ENCODE measurements at places on chromosomes 7 and 10.
A peak's percentile ranks its signal among the peaks of the same experiment; 100 is the strongest.

GRCh38 chr10:12501841-12502525 lies 152.6 kb downstream of the CAMK1D start:
- no peak for DNase-seq

- no peak for DNase-seq
Observed at GRCh38 chr7:132933072-132933458, 148.8 kb downstream of the CHCHD3 start.

- DNase-seq: no peak
Observed at GRCh38 chr10:1548596-1548995, 188.7 kb downstream of the ADARB2 start.

DNA sequence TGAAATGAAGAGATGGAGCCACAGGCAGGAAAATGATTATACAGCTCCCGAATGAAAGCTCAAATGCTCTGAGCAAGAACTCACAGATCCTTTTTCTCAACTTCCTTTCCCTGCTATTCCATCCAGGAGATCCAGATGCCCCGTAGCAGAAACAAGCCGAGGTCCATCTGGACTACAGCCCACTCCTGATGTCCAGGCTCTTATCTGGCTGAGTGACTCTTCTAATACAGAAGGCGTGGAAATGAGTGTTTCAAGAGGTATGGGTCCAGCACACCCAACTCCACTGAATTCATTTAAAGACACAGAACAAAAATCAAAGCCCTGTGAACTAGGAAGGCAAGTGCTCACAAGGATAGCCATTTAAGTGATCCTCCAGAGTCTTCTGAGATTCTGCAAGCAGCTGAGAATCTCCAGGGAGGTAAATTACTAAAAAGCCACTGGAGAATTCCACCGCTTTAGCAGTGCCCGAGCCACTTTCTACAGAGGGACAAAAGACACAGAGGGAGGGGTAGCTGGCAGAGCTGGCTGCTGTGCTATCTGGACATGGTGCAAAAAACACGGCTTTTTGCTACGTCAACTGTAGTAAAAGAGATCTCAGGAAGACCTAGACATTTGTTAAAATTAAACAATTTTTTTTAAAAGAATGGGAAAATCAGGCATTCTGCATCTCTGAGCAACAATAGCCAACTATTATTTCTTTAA lies 24.5 kb downstream of the FAM171A1 start:
- DNase-seq: no peak

DNA sequence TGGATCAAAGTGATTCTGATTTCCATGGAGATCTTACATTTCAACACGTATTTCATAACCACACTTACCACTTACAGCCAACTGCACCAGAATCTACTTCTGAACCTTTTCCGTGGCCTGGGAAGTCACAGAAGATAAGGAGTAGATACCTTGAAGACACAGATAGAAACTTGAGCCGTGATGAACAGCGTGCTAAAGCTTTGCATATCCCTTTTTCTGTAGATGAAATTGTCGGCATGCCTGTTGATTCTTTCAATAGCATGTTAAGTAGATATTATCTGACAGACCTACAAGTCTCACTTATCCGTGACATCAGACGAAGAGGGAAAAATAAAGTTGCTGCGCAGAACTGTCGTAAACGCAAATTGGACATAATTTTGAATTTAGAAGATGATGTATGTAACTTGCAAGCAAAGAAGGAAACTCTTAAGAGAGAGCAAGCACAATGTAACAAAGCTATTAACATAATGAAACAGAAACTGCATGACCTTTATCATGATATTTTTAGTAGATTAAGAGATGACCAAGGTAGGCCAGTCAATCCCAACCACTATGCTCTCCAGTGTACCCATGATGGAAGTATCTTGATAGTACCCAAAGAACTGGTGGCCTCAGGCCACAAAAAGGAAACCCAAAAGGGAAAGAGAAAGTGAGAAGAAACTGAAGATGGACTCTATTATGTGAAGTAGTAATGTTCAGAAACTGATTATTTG lies 15.3 kb downstream of the HNRNPA2B1 start:
- DNase-seq: no peak

- DNase-seq: no peak
Observed at GRCh38 chr10:133059093-133059470, 28.6 kb upstream of the ADGRA1 start.

DNA sequence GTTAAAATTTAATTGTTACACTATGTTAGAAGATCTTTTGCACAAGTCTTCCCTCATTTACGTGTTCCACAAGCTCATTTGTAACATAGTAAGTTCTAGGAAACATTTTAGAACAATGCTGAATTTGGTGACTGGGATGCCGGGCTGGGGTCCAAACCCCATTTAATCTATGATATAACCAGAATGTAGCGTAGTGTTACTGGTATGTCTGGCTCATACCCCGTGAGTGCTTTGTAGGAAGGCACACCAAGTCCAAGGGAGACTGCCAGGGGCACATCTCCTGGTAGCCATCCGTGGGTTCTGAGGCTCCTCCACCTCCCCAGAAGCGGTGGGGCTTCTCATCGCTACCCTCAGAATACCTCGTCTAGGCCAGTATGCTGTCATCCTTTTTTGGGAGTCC lies 21.3 kb upstream of the TMEM236 start:
- no peak for DNase-seq

GRCh38 chr7:40587419-40587818 lies 452.6 kb downstream of the SUGCT start:
- DNase-seq: no peak

DNA sequence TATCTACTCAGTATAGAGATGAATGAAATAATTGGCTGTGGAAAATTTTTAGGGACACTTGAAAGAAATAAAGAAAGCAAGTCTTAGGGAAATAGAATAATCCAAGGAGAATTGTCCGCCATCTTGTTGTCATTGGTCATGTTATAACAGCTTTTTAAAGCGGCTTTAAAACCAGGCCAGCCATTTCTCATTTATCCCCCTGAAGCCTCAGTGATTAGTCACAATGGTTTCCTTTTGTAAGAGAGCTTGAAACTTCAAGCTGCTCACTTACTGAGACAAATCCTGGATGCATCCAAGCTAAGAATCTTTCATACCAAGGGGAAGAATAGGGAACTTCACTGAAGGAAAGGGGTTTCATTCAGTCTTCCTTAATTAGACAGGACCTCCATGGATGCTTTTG lies 67.9 kb downstream of the SGCE start:
- DNase-seq: no peak

DNA sequence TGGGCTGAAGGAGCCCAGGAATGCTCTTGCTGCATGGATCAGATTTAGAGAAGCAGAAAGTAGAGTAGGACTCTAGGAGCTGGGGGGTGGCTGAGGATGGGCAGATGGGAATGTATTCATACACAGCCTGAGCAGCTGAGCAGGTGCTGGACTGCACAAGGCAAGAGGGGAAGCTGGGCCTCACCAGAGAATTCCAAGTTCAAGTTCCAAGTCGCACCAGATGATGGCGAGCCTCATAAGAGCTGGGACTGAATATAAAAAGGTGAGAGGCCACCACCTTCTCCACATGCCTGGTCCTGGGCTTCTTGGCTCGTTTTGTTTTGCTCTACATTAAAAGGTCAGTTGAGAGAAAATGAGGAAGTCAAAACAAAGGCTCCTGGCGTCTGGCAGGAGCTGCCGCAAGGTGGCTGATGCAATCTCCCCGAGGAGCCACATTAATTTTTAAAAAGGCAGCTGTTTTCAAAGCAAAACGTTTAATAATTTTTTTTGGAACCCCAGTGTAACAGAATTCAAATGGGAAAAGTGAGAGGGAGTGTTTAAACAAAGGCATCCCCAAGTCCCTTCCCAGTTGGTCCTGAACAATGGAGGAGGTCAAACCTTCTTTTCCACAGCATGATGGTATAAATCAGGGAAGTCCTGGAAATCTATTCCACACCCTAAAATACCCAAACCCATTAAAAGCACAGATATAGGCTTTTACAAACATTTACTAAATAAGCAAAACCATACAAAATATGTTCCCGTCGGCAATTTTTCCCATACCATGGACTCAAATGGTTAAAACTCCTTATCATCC lies 9.5 kb downstream of the CYREN start:
- DNase-seq: no peak

- DNase-seq: peak; percentile 33
Observed at GRCh38 chr10:94677691-94678090, 5.8 kb upstream of the CYP2C18 start.
